Esophagus squamous epithelium (tissue), 5 donors: ENCODE measurements at places on chromosomes 1 and 21. TPM values are rescaled to one million over a fixed set of nuclear protein-coding genes. Genes with fewer than 3 reads are reported as not detected.

SYT6 gene
- total RNA-seq = not detected

LRRC8C gene
- 5.0 TPM for total RNA-seq

CSTB gene
- total RNA-seq = 410 TPM

EXTL1 gene
- not detected for total RNA-seq

DHRS3 gene
- 166 TPM for total RNA-seq

USH2A gene
- not detected for total RNA-seq

DNA sequence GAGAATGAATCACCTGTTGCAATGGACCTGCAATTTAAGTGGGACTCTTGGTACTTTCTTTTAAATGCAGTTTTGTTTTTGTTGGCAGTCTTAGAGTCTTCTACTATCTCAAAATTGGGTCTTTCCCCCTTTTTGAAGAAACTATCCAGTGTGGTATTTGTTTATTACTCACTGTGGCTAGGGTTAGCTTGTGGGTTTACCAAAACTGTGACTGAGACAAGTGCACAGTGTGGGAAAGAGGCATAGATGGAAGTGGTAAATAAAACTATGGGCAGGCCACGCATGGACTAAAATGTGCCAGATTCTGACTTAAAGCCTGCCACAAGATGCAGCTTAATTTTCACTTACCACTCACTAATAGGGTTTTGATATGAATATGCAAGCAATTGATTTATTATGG lies 1441.7 kb downstream of the PLA2G4A start:
- DNase-seq = no peak

LRRC41 gene
- 60.2 TPM for total RNA-seq

OR6N1 gene
- not detected for total RNA-seq

GRCh38 chr1:171868217-171868803 lies 27.0 kb downstream of the DNM3 start:
- no peak for DNase-seq

GRCh38 chr1:20342294-20343148 lies 51.8 kb downstream of the VWA5B1 start:
- DNase-seq = no peak
